ENCODE measurements at places on chromosomes 1 and 21.

DNA sequence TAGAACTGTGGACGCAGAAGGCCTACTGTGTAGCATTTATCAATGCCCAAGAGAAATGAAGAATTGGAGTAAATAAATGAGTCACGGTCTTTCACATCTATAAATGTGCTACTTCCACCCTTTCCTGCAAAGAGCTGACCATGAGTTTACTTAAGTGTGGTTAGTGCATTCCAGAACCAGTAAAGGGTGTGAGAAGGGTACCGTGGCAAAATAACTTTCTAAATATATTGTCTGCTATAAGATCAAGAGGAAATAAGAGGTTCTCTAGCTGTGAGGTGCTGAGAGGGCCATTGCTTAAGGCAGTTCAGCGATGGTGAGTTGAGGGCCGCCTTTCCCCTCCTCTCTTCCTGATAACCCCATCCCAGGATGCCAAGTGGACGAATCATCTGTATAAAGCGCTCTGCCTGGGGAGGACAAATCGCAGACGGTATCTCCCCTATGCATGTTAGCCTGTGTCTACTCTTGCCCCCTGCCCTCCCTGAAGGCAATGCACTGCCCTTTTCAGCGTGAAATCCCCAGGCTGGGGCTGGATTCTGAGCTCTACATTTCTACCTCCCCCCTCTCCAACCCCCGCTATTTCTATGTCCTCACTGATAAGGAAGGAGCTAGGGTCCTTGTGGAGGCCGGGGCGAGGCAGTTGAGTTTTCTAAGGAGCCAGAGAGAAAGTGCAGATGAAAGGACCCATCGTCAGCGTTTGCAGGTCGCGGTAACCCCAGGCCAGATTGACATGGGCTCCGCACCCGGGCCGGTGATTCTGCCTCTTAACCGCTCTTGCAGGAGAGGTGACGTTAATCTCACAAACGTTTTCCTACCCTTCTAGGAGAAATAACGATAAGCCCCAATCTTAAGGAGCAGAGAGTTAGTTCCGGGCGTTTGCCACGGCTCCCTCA lies 1.5 kb upstream of the NCAM2 start:
- no peak for DNase-seq

DNA sequence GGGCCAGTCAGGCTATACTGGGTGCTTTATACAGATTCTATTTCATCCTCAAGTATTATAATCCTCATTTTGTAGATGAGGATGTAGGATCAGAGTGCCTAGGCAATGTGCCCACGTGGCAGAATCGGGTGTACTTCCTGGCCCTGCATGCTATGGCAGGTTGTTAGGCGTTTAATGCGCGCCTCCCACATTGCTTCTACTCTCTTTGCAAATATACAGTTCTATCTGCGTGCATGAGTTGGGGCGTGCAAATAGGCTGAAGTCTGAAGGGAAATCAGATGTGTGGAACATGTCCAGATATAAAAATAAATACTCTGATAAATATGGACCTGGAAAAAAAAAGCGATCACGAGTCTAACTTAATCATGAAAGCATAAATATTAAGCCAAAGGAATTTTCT lies 194.7 kb upstream of the FMN2 start:
- DNase-seq: no peak

GRCh38 chr1:1040004-1040991 lies 20.4 kb downstream of the AGRN start:
- no peak for DNase-seq

DNA sequence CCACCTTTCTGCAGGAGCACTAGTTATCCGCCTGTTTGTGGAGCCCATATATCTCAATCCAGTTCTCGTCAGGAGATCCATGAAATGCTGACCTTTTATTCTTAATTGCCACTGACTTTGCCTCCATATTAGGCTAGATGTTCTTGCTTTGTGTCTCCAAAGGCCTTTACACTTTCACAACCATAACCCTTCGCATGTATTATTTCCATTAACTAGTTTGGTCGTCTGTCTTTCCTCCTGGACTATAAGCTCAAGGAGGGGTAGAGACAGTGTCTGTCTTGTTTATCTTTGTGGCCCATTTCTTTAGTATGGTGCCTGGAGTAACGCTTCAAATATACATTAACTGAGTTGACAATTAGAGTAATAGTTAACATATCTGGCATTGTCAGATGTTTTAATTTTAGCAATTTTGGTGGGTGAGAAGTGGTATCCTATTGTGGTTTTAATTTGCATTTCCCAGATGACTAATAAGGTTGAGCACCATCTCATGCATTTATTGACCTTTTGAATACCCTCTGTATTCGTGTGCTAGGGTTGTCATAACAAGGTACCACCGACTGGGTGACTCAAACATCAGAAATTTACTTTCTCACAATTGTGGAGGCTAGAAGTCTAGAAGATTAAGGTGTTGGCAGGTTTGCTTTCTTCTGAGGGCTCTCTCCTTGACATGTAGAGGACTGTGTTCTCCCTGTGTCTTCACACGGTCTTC lies 21.7 kb upstream of the IL12RB2 start:
- DNase-seq: no peak

- no peak for DNase-seq
Measured at GRCh38 chr1:181180407-181181031, 92.0 kb downstream of the IER5 start.

- no peak for DNase-seq
Measured at GRCh38 chr1:150799089-150799488, 9.0 kb downstream of the CTSK start.

DNA sequence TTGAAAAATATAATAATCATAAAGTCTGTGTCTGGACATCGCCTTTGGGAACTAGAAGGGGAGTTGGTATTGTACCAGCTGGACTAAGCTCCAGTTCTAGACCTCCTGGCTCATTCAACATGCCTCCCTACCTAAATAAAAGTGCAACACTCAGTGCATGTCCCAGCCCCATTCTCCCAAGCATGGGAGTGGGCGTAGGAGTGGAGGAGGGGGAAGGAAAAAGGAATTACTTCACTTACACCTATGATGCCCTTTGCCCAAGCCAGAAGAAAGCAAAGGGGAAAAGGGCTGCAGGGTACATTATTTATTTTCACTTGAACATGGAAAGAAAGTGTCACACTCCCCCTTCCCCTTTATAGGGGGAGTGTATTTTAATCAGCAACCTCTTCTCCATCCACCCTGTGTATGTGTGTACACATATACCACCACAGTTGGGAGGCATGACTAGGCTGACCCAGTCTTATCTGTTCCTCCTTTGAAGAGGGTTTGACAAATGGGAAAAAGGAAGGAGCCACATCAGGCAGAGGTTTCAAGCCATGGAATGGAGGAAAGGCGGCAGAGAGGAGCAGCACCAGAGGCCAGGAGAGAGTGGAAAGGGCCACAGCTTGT lies 3.2 kb downstream of the NIT1 start:
- DNase-seq: no peak

DNA sequence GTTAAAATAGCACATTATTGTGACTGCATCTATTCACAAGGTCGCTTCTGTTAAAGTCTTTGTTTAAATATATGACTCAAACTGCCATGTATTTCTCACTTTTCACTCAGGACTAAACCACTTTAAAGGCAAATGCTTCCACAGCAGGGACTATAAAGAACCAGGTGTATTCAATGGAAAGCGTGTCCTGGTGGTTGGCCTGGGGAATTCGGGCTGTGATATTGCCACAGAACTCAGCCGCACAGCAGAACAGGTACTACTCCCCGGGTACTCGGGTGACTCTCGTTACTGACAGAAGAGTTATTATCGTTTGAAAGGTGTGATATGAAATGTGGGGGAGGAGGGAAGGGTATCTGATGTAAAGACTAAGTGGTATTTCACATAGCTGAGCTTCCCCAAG lies 17.3 kb downstream of the FMO3 start:
- no peak for DNase-seq
